ENCODE measurements at places on chromosomes 11 and 22.

DNA sequence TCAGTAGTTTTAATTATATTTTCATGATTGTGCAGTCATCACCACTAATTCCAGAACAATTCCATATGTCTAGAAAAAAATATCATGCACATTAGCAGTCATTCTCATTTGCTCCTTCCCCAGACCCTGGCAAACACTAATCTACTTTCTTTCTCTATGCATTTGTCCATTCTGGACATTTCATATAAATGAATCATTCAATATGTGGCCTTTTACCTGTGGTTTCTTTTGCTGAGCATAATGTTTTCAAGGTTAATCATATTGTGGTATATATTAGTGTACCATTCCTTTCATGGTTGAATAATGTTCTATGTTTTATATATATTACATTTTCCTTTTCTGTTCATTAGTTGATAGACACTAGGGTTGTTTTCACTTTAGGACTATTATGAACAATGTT, 811.1 kb upstream of the RAG2 start:
- DNase-seq = no peak

DNA sequence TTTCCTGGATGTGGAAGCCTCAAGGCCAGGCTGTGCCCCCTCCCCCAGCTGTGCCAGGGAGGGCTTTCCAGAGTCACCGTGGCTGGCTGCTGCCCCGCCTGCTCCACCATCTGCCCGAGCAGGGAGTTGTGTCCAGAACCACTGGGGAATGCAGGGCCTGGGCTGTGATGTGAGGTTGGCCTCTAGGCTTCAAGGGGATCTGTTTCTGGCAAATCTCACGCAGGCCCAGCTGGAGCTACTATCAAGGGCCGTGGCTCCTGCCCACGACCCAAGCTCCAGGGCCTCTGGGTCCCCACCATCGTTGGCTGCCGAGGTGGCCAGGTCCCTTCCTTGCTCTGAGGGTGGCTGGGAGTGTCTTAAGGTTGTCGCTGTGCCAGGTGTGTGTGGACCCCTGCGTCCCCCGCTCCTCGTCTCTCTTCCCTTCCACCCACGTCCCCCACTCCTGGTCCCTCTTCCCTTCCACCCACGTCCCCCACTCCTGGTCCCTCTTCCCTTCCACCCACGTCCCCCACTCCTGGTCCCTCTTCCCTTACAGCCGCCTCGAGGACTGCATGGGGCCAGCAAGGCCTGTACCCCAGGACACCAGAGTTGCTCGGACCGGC, 6.1 kb downstream of the BRSK2 start:
- DNase-seq = no peak

GRCh38 chr11:76167590-76167989, 38.7 kb downstream of the WNT11 start:
- no peak for DNase-seq

DNA sequence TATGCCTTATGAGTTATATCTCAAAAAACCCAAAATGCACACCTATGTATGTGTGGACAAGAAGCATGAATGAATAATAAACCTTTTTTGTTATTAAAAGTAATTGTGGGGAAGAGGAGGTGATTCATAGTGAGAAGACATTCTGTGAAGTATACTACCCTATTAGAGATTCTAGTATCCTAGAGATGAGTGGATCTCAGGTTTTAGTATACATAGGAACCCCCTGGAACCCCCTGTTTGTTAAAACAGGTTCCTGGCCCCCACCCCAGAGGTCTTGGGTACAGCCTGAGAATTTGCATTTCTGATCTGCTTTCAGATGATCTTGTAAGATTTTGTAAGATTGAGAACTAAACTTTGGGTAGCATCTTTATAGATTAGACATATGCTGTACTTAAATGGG, 17.5 kb downstream of the NUCB2 start:
- no peak for DNase-seq

DNA sequence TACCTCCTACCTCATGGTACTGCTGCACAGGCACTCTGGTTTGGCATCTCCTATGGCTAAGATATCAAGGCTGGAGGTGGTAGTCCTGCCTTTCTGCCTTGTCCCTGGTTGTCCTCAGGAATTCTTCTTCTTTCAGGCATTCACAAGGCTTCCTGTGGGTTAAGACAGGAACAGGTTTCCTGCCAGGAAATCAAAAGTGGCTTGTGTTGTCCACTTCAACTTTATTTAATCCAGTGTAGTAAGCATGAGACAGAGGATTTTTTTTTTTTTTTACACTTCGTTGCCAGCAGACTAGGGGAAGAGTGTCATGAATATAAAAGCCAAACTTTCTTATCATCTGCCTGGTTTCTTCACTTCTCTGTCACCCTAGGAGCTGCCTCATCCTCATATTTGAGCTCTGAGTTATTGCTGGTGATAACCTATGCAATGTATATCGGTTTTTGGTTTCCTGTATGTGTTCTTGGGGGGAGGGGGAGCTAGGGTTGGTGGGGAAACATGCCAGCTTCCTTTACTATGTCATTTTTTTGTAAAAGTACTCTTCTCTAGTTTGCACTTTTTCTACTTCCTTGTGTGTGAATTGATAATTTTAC, 50.2 kb downstream of the XKR3 start:
- DNase-seq = no peak

GRCh38 chr11:111231836-111232235, 13.7 kb upstream of the POU2AF2 start:
- no peak for DNase-seq

- no peak for DNase-seq
Measured at GRCh38 chr11:72331761-72332160, 87.8 kb upstream of the PHOX2A start.

- no peak for DNase-seq
Measured at GRCh38 chr11:76768909-76769560, 14.1 kb upstream of the TSKU start.

- DNase-seq = no peak
Measured at GRCh38 chr22:19429950-19430889, 1.3 kb downstream of the HIRA start.

- DNase-seq = no peak
Measured at GRCh38 chr11:1521382-1522080, 35.0 kb upstream of the MOB2 start.

- no peak for DNase-seq
Measured at GRCh38 chr11:60974726-60975125, 3.2 kb downstream of the CD6 start.

GRCh38 chr22:31227186-31227585, 15.1 kb downstream of the LIMK2 start:
- no peak for DNase-seq

GRCh38 chr22:31143537-31143936, 3.2 kb upstream of the PLA2G3 start:
- no peak for DNase-seq

- DNase-seq = no peak
Measured at GRCh38 chr11:48207881-48208280, 8.7 kb upstream of the OR4B1 start.

GRCh38 chr11:10809373-10810160, 841 bp upstream of the EIF4G2 start:
- DNase-seq = no peak

DNA sequence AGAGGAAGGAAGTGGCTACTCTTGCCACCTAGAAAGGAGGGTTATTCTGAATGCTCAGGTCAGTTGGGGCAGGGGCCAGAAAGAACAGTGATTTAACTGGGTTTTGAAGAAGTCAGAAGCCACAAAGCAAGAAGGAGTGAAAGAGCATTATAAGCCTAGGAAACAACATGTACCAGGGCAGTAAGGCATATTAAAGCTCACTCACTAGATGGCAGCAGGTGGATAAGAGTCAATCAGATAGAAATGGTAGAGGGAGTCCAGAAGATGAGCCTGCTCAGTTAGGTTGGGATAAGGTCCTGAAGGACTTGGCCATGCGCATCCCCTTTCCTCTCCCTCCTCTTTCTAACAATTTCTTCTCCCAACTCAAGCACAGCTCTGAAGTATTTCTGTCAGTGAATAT, 22.0 kb upstream of the PATE1 start:
- DNase-seq = no peak

DNA sequence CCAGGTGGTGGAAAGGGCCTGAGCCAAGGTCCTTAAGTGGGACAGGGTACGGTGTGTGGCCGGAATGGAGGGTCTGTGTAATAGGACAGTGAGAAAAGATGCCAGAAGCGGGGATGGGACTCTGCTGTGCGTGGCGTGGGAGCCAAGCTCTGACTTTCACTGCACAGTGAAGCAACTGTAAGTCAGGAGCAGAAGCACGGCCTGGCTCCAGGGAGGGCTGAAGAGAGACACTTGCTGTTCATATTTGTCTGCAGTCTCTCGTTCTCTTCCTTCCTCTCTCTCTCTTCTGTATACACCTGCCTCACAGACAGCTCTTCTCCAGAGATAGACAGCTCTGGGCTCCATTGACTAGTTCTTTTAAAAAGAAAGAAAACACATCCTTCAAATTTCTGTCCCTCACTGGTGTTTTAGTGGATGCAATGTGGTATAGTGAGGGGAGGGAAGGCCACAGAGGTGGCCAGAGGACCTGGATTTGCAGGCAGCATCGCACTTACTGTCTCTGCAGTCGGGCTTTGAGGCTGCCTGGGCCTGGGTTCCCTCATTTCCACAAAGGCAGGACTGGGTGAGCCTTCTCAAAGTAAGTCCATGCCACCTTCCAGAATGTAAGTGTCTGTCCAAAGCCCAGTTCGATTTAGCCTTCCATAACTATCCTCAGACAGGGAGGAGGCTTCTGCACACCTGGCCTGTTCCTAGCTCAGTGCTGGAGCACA, 2.1 kb downstream of the IL17RA start:
- DNase-seq = no peak

DNA sequence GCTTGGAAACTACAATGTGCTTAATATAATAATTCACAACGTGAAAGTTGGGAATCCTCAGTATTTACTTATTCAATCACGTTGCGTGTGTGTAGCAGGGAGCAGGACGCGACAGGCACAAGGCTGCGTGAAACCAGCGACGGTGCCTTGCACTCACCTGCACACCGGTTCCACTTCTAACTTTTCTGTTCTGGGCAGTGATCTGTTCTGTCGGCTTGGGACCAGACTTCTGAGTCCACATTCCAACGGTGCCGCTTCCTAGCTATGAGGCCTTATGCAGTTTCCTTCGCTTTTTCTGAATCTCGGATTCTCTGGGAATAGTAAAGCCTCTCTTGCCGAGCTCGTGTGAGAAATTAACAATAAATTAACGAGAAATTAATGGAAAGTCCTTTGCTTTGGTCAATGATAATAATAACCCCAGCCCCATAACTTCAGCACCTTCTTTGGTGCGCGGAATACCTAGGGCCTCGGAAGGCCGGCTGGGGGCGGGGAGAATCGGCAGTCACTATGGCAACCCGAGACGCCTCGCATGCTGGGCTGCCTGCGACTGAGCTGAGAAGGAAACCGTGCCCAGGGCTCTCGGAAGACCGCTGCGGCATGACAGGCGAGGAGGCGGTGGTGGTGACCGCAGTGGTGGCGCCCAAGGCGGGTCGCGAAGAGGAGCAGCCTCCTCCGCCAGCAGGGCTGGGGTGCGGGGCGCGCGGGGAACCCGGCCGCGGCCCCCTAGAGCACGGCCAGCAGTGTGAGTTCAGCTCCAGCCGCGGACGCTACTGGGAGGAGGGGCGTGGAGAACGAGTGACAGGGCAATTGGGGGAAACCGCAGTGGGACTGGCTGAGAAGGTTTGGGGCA, at the start of gene C11orf97:
TSS of gene C11orf97 (plus strand) at position 530 of the 850 bp plus-strand sequence. CDS start at position 598, 68 bp downstream.
- no peak for DNase-seq

DNA sequence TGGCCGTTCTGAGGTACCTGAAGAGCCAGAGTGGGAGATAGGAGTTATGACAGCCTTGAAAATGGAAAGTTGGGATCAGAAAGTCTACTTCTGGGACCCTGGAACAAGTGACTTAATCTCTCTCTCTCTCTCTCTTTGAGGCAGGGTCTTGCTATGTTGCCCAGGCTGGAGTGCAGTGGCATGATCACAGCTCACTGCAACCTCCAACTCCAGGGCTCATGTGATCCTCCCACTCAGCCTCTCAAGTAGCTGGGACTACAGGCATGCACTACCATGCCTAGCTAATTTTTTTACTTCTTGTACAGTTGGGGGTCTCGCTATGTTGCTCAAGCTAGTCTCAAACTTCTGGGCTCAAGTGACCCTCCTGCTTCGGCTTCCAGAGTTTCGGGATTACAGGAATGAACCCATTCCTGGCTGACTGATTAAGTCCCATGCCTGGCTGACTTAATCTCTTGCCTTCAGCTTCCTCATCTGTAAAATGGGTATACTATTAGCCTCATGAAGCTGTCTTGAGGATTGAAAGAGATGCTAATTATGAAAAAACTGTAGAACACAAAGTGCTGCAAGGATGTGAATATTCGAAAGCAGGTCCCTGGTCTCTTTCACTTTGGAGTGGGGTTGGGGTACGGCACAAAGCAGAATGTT, 87.7 kb downstream of the UBASH3B start:
- DNase-seq = no peak

All from SIG-M5 (cell line).